ENCODE measurements at places on chromosomes 3 and 15.

GRCh38 chr15:39275066-39275465 lies 305.8 kb upstream of the THBS1 start:
- DNase-seq = no peak

GRCh38 chr3:75224412-75224811 lies 439.7 kb upstream of the FRG2C start:
- DNase-seq = no peak

- no peak for DNase-seq
Measured at GRCh38 chr15:63348392-63348791, 33.3 kb downstream of the CA12 start.

DNA sequence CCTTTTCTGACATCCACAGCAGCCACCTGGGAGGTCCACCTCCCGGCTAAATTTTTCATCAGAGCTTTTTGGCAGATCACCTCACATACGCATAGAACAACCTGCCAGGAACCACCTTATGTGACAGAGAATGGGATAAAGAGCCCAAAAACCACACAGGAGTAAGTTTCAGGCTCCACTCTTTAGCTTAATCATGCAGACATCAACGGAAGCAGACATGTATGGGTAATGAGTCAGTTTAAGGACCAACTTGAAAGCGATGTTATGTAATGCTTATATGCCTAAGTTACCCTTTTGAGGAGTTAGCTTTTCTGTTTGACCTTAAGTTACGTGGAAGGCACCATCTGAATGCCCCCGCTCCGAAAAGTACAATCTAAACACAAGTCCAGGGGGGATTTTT lies 183.3 kb upstream of the BHLHE40 start:
- no peak for DNase-seq

GRCh38 chr3:129286081-129286480 lies 7.4 kb downstream of the HMCES start:
- no peak for DNase-seq

DNA sequence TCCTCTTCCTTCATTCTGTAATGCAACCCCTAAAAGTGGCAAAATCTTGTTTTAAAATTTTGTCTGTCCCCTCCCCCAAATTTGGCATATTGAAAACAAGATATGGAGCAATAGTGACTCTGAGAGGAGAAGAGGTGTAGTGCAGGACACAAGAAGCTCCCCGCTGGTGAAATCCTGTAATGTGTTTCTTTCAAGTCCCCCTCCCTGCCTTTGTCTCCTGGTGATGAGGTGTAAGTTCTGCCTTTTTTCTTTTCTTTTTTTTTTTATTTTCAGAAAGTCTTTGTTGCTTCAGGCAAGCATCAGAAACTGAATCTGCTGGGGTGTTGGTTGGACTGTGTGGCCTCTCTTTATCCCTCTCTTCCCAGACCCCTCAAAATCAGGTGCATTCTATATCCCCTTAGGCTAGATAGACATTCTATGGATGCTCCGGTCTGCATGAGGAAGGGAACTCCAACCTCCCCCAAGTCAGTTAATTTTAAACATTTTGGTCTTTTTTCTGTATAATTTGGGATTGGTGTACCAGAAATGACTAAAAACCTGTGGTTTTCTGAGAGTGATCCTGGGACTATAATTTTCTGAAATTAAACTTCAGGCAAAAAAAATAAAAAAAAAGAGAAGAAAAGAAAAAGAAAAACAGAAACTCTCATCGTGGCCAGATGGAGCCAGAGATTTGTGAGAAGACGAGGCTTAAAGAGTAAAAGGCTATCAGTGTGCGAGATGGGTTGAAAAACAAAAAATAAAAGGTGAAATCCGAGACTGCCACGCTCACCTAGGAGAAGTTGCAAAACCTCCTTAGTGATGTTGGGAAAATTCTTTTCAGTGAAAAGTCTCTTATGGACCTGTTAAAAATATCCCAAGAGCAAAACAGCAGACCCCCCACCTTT lies 21.4 kb downstream of the ACKR2 start:
- no peak for DNase-seq

GRCh38 chr15:74222240-74223119 lies 13.6 kb upstream of the CCDC33 start:
- no peak for DNase-seq

GRCh38 chr3:163722405-163722804 lies 1355.9 kb downstream of the SI start:
- DNase-seq = peak; percentile 91

DNA sequence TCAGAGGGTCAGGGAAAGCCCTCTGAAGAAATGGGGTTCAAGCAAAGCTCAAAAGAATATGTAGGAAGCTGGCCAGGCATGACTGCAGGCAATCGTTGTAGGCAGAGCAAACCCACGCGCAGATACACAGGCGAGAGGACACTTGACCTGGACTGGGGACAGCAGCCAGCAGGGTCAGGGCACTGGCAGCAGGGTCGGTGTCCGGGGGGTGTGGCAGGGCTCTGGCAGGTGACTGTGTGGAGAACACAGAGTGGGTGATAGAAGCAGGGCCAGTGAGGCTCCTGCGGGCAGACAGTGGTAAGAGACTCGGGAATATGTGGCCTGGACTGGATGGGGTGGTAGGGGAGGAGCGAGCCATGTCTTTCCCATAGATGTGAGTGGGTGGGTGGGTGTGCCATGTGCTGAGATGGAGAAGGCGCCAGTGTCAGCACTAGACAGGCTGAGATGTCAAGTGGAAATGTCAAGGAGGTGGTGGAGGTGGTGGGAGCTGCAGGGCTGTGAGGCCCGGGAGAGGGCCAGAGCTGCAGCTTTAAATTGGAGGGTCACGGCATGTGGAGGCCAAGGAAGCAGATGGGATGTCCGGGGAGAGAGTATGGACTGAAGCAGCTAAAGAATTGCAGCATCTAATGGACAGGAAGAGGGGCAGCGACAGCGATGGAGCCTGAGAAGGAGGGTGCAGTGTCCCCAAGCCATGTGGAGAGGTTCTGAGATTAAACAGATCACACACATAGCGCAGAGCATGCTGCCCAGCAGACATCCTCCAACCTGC lies 13.4 kb downstream of the TMEM43 start:
- no peak for DNase-seq

DNA sequence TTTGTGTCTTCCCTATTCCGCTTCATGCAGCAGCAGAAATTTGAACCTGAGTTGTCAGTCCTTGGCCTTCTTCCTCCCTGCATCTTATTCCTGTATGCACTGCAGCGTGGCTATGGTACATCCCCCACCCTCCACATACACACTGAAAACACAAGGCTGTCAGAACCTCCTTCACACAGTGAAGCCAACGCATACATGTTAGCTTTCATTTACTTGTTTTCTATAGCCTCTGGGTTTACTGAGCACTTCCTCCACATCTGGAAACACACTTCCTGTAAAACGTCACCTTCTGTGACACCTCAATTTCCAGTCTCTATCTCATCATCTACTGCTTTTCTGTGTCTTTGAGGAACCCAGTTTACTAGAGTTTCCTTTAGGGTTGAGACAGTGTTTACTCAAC lies 47.0 kb downstream of the SUSD5 start:
- DNase-seq = no peak

- DNase-seq = no peak
Measured at GRCh38 chr3:172582712-172583111, 59.5 kb upstream of the TNFSF10 start.

DNA sequence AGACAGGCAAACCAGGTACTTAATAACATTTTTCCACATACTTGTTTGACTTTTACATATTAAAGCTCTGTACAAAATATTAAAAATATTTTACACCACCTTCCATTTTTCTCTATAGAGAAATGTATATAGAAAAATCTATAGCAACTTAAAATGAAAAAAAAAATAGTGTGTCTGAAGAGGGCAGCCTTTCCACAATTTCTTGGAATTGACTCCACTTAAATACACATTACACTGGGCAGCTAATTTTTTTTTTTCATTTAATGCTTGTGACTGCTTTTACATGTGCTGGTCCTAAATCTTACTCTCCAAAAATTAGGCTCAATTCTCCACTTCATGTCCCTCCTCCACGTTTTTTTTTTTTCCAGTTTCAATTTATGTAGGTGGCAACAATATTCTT lies 427.0 kb upstream of the RBMS3 start:
- no peak for DNase-seq

DNA sequence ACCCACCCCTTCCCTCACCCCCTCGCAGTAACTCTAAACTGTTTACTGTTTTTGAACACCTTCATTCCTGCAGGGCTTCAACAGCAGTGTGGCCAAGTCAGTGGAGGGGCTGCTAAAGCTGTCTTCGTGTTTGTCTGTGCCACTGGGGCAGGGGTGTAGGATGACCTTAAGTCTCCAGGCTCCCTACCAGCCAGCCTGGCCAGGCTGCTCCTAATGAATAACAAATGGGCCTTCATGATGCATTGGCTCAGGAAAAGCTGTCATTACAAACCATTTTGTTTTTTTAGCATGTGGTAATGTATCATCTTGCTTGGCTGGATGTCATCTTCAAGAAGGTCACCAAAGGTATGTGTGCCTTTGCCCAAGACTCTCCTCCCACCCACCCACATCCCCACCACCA lies 372.2 kb upstream of the WNT5A start:
- no peak for DNase-seq

GRCh38 chr3:128447561-128448013 lies 19.1 kb downstream of the DNAJB8 start:
- no peak for DNase-seq

DNA sequence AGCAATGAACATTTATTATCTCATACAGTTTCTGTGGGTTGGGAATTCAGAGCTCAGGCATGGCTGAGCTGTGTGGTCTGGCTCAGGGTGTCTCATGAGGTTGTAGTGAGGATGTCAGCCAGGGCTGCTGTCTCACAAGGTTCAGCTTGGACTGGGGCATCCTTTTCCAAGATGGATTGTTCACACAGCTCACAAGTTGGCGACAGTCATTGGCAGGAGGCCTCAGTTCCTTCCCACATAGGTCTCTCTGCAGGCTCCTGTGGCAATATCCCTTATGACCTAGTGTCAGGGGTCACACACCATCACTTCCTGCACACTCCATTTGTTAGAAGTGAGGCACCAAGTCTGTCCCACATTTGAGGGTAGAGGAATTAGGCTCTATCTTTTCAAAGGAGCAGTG lies 56.0 kb downstream of the RPLP1 start:
- no peak for DNase-seq

DNA sequence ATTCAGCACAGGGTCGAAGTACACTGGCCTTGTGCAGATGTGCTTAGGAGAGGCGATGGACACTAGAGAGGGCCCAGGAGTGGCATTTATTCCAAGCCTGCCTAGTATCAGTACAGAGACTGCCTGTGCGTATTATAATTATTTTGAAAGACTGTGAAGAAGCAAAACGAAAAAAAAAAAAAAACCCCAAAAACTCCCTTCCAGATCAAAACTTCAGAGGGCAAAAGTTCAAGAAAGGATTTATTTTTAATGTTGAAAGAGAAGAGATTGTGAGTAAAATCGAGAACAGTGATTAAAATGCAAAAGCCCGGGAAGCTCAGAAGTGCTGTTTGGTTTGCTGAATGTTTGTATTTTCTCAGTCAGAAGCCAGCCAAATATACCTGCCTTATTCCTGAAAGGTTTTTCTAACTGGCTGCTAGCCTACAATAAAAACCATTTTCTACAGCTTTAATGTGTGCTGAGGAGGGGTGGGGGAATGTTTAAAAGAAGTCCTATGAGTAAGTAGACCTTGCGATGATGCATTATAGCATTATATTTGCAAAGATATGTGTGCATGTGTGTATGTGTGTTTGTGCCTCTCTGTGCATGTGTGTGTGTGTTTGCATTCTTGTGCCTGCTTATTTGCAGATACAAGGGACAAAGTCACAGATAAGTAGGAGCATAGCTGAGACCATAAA lies 19.3 kb upstream of the LZTFL1 start:
- no peak for DNase-seq

- no peak for DNase-seq
Measured at GRCh38 chr3:98733053-98733811, 29.9 kb upstream of the ST3GAL6 start.

DNA sequence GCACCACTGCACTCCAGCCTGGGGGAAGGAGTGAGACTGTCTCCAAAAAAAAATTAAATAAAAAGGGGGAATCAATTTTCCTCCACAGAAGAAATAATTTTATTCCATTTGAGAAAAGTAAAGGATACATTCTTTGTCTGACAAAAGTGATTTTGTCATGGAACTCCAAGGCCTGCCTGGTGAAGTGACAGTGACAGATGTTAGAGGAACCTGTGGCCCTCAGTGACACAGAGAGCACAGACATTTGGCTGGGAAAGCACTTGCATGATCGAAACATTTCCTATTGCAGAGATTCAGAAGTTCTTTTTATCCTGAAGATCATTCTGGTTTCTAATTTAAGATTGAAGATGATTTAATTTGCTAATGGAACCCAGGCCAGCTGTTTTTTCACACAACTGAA lies 5.9 kb downstream of the LYSMD4 start:
- DNase-seq = no peak

- DNase-seq = no peak
Measured at GRCh38 chr3:59480486-59480995, 430.7 kb upstream of the CFAP20DC start.

GRCh38 chr15:32893421-32893820 lies 175.6 kb downstream of the GREM1 start:
- no peak for DNase-seq

GRCh38 chr3:30333903-30334302 lies 272.5 kb upstream of the TGFBR2 start:
- DNase-seq = no peak

GRCh38 chr3:117567382-117567781 lies 857.8 kb downstream of the TUSC7 start:
- DNase-seq = no peak

DNA sequence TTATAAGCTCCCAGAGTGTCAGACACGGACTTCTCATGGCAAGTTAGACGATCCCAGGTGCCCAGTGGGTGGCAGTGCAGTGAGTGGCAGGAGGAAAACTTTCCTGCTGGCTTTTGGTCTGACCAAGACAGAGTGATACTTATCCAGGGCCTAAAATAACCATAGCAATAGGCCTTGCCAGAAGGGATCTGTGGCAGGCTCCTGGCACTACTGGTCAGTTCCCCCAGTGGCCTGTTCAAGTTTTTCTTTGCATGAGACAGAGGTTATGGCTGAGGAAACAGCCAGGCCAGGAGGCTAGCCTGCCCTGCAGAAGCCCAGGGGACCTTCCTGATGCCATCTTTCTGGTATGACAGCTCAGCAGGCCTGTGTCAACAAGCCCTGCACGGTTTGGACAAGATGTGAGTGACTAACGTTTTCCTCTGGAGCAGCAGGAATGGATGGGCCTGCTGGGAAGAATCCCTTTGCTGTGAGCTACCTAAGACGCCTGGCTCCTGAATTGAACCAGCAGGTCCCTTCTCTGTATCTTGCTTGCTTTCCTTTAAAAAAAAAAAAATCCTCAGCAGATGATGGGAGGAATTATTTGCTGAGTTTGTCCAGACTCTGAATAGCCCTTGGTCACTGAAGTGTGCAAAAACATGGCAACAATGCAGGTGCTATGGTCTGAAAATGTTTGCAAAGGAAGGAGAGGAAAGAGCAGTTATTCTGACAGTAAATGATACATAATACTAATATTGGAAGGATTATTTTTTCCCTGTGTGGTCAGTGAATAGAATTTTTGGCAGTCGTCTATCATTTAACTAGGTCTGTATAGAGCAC lies 18.0 kb downstream of the SCG5 start:
- DNase-seq = no peak
